ENCODE measurements at places on chromosomes 4 and X. TPM values are rescaled to one million over a fixed set of nuclear protein-coding genes. Genes with fewer than 3 reads are reported as not detected.

- DNase-seq: peak; percentile 36
Measured at GRCh38 chr4:64584981-64585557, 175.8 kb upstream of the TECRL start.

DNA sequence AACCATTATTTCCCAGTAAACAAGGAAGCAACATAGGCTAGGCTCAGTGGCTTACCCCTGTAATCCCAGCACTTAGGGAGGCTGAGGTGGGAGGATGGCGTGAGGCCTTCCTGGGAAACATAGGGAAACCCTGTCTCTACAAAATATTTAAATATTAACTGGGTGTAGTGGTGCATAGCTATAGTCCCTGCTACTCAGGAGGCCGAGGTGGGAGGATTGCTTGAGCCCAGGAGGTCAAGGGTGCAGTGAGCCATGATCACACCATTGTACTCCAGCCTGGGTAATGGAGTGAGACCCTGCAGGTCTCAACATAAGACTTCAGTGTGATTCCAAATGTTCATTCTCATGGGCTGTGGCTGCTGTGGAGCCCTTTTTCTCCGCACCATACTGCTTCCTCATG lies 34.9 kb downstream of the FHDC1 start:
- no peak for DNase-seq

DNA sequence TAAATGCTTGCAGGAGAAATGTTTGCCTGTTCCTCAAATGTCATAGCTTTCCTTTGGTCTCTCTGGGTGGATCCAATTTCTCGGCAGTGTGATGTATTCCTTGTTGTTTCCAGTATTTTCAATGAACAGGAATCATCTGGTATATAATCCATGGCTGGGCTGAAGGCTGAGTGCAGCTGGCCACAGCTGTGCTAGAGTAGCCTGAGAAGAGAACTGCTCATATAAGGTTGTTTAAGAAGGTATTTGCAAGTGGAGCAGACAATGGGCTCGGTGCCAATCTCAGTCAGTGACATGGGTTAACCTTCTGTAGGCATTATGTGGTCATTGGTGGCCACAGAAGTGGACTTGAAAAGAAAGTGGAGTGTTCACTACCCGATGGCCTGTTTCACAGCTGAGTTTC lies 390.3 kb downstream of the SPRY1 start:
- peak; percentile 58 for DNase-seq

DNA sequence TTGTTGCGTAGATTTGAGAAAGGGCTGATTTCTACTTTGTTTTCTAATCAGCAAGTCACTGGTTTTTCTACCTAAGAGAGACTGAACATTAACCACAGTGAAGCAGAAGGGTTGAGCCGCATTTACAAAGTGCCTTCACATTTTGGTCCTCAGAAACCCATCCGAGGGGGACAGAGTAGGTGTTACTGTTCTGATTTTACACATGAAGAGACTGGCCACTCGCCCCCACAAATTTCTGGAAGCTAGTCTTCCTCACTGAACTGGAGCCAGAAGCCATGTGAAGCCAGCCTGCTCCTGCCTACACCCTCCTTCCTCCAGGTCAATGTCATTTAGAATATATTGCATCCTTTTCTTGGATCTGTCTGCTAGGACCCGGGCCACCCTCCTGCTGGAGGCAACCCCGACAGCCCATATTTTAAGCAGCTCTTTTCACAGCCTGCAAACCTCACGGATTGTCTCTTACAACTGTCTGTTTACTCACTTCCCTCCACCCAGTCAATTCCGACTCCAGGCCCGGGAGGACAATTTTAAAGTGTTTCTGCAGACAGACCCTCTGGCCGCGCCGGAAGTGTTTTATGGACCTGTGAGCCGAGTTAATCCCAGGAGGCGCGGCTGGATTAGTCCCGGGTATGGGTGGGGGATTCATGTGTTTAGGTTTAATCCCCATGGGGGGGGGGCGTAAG lies 73.2 kb upstream of the BCOR start:
- DNase-seq: no peak

DNA sequence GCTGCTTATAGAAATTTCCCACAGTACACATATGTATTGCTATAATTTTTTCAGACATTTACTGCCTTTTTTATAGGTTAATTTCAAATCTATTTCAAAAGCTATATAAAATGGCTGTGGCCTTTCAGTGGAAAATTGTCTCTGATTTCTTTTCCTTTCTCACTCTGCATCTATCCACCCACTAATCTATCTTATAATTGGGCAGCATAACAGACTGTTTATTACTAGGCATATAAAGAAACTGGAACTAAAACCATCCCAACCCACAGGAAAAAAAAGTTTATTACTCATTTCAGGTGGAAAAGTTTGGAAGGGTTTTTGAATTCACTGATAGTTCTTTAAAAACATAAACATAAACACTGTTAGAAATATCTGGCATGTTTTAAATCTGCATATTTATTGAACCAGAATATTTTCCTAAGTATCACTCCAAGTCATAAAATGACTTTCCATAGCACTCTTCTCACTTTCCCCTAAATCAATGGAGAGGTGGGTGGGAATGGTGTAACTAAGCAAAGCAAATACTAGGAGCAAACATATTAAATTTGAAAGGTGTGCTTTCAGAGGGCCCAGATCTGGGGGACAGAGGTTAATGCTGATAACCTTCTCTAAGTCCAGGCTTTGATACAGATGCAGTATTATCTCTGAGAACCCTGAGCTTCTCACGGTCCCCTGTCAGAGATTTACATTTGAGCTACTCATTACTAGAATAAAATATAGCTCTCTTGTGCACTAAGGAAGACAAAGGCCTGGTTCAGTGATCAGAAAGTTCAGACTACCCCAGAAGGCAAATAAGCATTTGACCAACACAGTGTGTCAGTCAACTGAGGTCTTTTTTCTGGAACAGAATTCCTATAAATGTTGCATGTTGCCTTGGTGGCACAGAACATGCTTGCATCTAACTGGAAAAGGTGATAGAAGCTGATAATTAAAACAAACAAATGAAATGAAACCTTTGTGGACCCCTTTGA lies 328.3 kb downstream of the UNC5C start:
- no peak for DNase-seq

DNA sequence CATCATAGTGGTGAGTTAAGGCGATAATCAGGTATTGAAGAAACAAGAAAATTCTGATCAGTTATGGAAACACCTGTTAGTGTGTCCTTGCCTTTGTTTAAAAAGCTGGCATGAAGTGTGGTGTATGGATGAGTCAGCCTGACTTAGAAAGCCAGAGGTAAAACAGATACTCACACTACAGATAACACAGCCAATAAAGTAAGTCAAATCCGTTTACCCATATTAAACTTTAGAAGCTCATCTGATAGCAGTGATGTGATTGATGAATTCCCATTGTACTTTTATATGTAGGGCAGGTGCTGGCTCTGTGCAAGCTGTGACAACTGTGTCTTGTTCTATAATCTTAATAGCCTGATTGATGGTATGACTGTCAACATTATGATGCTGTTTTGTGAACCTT lies 1392.7 kb upstream of the IGFBP7 start:
- DNase-seq: no peak

DNA sequence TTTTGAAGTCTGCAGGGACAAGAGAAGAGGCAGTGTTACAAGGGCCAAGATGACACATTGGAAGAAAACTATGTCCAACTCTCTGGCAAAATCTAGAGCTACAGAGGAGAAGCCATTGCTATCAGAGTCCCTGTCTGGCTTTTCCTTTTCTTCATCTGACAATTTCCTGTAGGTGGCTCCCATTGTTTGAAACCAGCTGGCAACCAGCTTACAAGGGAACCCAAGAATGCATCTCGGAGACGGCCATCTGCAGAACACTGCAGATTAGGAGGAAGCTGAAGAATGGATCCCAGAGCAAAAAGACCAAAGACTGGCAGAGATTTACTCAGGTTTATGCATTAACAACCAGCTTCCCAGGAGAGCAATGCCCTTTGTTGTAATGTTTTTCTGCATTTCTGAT lies 216.2 kb upstream of the CTSO start:
- DNase-seq: no peak

GRCh38 chr4:144894573-144894972 lies 203.4 kb downstream of the ANAPC10 start:
- DNase-seq: peak; percentile 45

DNA sequence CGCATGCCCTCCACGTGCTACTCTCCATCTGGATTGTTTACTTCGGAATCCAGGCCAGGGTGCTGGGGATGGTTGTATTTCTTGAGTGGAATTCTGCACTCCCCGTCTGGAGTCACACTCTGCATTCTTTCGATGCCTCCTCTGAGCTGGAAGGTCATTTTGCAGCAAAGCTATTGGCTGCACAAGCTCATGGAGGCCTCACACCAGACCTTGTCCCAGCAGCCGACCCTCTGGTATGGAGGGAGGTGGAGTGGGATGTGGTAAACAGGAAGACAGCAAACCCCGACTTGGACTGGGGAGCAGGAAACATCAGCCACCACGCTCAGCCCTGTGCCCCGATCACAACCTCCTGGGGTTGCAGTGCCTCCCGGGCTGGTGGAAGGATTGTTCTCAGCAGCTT lies 225.3 kb upstream of the LNX1 start:
- no peak for DNase-seq

The NUDT10 gene
- total RNA-seq: 0.53 TPM

The SPANXA2 gene
- not detected for total RNA-seq
